ENCODE measurements at places on chromosomes 12 and 14.

DNA sequence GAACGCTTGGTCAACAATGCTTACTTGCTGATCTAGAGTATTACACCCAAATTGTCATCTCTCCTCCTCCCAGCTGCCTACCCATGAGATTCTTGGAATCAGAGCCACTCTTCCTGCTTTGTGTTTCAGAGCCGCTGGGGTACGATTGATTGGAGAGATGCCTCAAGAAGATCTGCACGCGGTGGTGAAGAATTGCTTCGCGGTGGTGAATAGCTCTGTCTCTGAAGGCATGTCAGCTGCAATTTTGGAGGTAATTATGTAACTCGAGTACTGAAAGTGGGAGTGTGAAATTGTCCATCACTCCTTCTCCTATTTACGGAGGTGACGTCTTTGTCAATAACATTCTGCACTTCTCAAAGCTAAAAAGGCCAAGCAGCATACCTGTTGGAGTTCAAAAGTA is 93.9 kb downstream of the GLT1D1 start:
- no peak for DNase-seq

DNA sequence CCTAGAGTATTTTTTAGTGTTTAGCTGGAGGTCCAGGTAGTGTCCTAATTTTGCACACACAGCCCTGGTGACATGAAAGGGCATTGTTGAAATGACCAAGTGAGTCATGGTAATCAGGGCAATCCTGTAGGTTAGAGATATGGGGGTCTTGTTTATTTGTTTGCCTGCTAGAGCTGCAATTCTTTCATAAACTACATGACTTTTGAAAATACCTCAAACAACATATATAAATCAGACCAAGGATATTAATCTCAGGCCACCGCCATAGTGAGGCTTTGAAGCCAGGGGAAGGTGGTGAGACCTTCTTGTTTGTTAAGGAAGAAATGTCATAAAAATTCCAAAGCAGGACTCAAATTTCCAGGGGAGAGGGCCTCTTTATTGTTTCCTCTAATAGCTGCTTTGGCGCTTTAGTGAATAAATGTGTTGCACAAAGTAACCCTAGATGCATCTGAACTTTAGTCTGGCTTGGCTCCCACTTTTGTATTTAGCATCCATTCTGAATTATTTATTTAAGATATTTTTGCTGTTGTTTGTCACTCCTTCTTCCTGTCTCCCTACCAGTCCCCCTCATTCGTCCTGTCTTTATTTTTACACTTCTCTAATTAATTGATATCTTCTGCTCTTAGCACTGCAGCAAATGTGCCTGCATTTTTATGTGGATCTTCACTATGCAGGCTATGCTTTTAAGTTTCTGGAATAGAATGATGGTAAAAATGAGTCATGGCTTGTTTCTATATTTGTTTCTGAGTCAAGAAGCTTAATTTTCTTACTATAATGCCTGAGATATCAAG is 430.3 kb downstream of the RAD51B start:
- DNase-seq = peak; percentile 63

DNA sequence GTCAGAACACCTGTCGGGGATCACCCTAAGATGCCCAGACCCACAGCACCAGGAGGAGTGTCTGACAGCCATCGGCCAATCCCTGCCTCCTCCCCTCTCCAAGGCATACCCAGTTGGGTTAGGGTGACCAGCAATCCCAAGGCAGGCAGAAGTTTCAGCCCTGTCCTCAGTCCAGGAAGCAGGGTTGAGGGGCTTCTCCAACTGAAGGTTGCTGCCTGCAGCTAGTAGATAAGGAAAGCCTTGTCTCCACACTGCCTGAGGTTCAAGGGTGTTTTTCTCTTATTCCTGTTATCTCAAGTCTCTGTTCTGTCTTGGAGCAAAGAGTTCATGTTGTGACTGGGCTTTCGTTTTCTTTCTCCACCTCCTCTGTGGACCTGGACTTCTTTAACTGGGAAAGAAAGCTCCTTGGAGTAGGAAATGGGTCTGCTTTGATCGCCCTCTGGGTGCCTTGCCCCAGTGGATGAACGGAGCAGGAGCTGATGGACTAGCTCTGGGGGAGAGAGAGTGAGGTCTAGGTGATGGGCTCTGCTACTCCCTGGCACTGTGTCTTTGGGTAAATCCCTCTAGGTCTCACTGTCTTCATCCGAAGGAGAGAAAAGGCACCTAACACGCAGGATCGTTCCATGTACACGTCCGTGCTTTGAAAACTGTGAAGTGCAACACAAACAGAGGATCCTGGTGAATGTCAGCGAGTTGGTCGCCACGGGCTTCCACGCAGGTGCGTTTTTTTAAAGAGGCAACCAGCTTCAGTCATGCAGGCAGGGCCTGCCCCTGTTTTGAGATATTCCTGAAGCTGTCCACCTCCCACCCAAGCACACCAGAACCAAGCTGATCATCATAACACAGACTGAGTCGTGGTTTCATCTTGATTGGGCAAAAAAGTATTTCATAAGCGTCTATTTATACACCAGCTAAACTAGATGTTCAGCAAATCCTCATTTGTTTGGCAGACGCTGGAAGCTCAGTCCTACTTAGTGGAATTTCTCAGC is 52.5 kb upstream of the FOXN3 start:
- DNase-seq = no peak

- DNase-seq = no peak
Measured at GRCh38 chr12:3149515-3150307, 72.5 kb downstream of the TSPAN9 start.

GRCh38 chr14:102182936-102183619 is 43.4 kb downstream of the WDR20 start:
- no peak for DNase-seq

GRCh38 chr12:65339161-65339560 is 60.7 kb downstream of the MSRB3 start:
- DNase-seq = no peak

DNA sequence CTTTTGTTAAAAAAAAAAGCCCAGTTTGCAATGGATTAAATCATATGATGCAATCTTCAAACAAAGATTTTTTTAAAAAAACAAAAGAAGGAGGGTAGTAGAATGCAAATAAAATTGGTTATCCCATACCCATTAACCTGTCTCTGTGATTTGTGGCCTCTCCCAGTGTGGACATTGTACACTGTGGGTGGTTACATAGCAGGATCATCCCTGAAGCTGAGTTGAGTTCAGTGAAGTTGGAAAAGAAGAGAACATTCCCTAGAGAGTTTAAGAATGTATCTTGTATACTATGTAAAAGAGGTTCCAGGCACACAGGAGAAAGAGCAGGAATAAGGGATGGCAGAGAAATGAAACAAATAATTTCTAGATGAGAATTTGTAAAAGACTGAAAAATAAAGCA is 142.4 kb upstream of the SLC16A7 start:
- no peak for DNase-seq

DNA sequence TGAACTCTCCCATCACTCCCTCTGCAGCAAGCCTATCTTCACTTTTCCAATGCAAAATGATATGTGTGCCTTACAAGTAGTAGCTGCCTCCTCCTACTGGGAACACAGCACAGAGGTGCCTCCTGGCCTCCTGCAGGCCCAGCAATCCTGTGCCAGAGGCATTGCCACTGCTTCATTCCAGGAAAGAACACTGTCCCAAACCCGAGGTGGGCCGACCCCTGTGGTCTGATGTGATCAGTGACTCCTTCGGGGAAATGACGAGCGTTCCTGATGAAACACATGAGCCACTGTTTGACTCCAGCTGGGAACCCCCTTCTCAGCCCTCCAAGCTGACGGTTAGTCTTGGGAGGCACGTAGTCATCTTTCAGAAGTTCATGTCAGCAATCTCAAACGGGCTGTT is 19.5 kb downstream of the PSMC1 start:
- no peak for DNase-seq

DNA sequence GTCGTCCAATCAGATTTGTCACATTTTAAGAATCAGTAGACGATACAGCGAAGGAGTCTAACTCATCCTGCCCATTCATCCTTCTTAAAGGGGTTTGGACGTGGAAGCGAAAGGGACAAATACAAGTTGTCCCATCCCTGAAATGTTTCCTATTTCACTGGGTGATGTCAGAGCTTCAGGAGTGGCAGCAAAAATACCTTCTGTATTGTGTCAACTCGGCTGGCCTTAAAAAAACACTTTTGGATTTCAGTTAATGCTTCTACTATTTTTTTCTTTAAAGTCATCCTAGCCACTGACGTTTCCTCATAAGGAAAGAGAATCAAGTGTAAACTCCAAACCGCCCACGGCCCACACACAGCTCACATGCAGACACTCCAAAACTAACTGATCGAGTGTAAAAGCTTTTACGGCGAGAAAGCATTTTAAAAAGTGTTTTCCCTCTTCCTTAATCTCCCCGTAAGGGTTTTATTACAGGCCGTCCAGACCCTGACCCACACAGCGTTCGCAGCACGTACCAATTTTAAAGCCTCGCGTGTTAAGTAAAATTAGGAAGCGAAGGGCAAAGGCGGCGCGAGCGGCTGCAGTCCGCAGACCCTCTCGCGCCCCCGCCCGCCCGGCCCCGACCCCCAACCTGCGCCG is 593 bp downstream of the CFL2 start:
- DNase-seq = peak; percentile 53
